Colonic mucosa (tissue), 4 donors: ENCODE measurements at places on chromosomes 6 and 20. TPM values are rescaled to one million over a fixed set of nuclear protein-coding genes. Genes with fewer than 3 reads are reported as not detected.

The TP53TG5 gene
- total RNA-seq = 0.40 TPM

DNA sequence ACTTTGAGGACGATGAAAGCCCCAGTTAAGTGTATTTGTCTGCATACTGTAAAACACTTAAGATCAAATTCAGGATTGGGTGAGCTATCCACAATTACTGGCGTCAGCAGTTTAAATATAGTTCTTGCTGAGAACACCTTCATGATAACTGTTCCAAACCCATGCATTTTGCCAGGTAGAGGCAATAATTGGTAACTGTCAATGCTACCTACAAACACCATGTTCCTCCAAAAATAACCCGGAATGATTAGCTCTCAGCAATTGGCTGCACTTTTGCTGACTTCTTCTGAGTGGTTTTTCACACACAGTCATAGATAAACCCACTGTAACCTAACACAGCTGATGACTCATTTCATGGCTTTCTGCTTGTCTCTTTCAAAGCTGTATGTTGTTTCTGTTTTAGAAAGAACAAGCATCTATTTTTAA is 1358.6 kb upstream of the GJE1 start:
- no peak for DNase-seq

DNA sequence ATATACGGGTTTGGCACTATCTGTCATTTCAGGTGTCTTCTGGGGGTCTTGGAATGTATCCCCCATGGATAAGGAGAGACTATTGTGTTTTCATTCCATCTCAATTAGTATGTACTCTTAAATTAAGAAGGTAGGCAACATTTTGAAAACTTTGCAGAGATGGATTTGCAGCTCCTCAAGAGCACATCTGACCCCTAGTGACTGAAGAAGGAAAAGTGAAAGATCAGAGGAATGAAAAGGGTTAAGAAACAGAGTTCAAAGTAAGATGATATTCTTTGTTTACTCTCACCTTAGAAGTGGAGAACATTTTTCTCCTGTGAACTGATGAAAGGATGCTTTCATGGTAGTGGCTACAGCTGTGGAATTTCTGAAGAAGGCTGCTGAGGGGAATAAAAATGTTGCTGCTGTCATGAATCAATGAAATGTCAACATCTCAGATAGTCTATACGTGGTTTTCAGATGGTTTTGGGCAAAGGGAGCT is 41.5 kb downstream of the SH3BGRL2 start:
- no peak for DNase-seq

GRCh38 chr6:133447924-133448323 is 206.8 kb downstream of the EYA4 start:
- no peak for DNase-seq
